Common myeloid progenitor, CD34-positive (primary cell): ENCODE measurements at places on chromosomes 12 and 14.
A peak's percentile ranks its signal among the peaks of the same experiment; 100 is the strongest.

DNA sequence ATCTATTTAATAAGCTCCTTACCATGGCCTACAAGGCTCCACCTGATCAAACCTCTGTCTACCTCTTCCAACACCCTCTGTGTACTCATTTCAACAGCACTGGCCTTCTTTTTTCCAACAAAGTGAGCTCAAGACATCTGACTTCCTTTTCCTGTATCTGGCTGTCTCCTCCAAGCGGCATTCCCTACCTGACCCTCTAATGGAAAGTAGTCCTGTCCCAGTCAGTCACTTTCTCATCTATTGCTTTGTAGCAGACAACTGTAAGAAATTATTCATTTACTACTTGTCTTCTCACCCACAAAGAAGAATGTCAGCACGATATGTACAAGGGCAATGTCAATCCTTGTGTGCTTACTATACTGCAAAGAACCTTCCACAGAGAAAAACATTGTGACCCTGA lies 149.6 kb downstream of the MED13L start:
- no peak for DNase-seq

- no peak for DNase-seq
These were observed 319.4 kb upstream of the ATP2B1 start for GRCh38 chr12:90027889-90028634.

GRCh38 chr12:109467978-109468676 lies 9.0 kb downstream of the KCTD10 start:
- peak; percentile 35 for DNase-seq

DNA sequence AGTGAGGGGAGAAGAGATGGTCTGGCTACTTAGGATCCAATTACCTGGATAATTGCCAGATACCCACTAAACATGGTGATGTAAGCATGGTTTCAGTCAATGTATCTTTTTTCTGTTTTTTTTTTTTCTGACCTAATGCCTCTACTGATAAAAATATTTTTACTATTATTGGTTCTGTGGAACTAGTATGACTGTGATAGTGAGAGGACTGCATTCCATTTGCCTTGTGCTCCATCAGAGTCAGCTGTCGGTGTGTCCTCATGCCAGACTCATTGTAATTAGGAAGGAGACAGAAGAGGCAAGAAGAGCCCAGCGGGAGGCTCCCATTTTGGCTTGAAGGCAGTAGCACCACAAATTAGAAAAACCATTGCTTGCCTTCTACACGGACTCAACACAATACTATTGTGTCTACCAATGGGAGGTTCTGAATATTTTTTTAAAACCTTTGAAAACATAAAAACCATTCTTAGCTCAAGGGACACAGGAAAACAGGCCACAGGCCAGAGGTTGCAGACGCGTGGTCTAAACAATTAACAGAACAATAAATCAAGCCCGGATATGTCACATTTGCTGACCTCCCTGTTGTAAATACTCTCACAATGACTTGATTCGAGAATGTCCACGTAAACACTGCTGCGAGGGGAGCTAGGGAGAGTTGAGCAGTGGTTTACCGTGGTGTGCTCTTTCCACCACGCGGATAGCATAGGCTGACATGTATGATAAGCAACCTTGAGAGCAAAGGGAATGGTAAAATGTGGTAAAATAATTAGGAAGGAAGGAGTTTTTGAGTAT lies 13.5 kb upstream of the DCP1B start:
- DNase-seq, result no peak

DNA sequence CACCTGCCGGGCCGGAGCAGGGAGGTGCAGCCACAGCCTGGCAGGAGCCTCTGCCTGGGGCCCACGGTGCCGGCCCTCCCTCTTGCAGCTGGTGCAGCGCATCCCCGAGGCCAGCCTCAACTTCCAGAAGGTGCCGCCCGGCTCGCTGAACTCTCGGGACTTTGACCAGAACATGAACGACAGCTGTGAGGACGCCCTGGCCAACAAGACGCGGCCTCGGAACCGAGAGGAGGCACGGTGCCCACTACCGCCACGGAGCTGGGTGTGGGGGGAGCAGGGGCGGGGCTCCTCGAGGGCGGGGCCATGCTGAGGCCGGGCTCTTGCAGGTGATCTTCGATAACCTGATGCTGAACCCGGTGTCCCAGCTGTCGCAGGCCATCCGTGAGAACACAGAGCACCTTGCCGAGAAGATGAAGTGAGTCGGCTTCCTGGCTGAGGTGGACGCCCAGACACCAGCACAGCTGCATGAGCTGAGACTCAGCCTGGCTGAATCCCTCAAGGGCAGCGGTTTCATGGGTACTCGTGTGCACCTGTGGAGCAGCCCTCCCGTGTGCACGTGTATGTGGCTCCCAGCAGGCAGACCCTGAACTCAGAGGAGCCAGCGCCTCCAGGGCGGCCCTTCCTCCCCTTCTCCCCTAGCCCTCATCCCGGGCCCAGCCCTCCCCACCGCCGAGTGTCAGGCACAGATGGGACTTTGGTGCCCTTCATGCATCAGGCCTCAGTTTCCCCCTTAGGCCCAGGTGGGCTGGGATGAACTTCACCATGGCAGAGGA lies 28.6 kb downstream of the CEP170B start:
- no peak for DNase-seq

DNA sequence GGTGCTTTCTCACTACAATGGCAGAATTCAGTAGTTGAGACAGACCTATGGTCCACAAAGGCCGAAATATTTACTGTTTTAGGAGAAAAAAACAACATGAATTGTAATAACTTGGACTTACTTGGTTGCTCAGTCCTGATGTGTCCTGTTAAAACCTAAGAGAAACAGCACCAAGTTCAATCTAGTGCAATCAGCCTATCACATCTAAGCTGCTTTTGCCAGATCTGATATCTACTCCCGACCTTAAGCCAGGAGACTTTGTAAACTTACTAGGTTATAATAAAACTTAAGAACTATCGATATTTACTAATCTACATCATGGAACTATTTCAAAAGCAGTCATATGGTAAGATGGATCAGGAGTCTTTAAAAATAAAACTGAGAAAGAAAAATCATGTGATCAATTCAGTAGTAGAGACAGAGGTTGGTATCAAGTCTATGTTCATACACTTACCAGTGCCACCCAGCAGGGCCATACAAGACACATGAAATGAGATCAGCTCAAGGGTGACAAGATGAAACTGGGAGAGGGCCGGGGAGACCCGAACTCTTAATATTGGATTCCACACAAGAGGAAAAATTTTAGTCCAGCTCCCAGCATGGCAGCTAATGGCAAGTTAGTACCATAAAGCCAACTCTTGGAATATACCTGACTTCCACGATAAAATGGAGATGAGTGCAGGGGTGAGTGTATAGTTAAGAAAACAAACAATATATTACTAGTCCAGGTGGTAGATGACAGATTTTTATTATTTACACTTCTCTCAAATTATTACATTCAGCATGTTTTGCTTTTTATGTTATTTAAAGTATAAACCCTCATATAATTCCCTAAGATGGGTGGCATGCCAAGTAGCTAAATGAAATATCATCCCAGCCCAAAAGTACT lies 27.5 kb downstream of the NUDT4 start:
- DNase-seq, result no peak

GRCh38 chr14:59254146-59254910 lies 65.9 kb downstream of the DAAM1 start:
- DNase-seq, result no peak

DNA sequence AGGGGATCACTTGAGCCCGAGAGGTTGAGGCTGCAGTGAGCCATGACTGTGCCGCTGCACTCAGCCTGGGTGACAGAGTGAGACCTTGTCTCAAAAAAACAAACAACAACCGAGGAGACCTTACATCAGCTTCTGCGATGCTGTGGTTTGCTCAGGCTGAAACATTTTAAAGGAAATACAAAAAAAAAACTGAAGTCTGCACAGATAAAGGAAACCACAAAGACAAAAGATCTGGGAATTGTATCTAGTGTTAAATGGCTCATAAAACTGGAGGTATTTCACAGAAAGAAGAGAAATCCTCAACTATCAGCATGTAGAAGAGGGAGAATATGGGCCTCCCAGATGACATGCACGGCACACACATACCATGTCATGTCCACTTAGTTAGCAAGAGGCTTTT lies 60.3 kb upstream of the VPS33A start:
- no peak for DNase-seq

- DNase-seq, result no peak
These were observed 16.0 kb downstream of the MEG3 start for GRCh38 chr14:100841761-100842403.

DNA sequence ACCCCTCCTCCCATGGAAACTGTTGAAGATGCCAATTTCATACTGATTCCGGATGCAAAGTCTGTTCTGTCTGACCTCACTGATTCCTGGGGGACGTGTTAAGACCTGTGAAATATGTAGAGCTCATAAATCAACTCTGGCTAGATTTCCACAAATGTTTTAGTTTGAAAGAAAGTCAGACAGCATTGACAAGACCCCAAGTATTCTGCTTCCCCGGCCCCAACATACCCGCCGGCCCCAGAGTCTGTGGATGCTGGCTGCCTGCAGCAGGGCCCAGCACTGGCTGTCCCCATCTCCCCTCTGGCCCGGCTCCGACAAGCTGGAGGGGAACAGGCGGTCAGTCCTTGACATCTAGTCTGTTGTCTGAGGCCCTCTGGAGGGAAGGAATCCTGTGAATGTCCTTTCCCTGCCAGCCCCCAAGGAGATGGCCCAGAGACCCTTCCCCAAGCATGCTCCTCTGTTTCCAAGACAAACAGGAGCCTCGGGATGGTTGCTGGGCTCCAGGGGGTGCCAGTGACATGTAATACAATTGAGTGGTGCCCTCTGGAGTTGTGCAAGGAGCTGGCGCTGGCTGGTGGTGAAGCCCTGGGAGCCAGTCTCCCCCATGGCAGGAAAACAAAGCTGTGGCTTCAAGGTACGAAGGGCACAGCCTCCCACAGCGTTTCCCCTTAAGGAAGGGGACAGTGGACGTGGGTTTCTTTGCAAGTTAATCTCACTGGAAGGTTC lies 22.3 kb downstream of the FBLN5 start:
- DNase-seq, result no peak

DNA sequence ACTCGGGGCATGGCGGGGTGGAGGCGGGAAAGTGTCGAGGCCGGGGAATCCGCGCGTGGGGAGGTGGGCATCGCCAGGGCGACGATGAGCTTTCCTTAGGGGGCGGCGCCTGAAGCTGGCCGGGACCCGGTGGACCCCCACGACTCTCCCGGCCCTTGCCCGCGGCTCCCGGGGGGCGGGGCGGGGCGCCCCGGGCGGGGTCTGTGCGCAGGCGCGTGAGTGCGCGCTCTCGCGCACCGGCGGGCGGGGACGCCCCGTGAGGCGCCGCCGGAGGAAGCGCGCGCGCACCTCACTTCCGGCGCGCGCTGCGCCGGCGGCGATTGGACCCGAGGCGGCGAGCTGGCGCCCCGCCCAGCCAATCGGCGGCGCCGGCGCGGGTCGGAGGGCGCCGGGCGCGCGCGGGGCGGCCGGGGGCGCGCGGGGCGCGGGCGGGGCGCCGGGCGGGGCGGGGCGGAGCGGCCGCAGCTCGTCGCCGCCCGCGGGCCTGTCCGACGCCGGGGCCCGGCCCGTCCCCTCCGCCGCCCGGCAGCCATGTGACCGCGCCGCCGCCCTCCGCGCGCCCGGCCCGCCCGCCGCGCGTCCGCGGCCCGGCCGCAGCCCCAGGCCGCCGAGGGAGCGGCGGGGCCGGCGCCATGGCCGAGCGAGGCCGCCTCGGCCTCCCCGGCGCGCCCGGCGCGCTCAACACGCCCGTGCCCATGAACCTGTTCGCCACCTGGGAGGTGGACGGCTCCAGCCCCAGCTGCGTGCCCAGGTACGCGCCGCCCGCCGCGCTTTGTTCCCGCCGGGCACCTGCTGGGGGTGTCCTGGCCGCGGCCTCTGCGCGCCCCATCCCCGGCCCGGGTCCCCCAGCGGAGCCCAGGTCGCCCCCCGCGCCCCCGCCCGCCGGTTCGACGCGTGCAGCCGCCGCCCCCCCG lies at the start of gene PACS2:
Gene PACS2, plus strand, starts transcription at position 462 of the 914 bp plus-strand sequence. Its CDS starts 171 bp downstream, at position 633.
- peak; percentile 83 for DNase-seq

GRCh38 chr14:32201193-32201815 lies 541 bp upstream of the RNU6-7 start:
- DNase-seq, result peak; percentile 80

- DNase-seq, result no peak
These were observed 661.8 kb downstream of the DIO2 start for GRCh38 chr14:79549515-79549914.

DNA sequence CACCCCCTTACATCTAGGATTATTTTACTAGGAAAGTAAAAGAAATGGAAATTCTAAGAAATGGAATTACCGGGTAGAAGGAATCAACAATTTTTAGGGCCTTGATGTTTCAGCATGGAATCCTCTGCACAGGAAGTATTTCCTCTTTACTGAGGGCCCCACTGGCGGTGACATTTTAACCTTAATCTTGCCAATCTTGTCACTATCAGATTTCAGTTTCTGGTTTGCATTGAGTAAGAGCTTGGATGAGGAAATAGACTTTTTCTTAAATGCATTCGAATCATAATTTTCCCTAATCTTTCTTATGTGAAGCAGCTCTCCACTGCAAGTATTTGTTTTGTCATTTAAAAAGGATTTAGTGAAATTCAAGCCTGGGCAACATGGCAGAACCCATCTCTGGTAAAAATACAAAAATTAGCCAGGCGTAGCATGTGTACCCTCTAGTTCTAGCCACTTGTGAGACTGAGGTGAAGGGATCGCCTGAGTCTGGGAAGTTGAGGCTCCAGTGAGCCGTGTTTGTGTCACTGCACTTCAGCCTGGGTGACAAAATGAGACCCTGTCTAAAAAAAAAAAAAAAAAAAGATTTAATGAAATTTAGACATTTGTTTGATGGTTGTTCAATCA lies 40.7 kb downstream of the TPCN1 start:
- peak; percentile 41 for DNase-seq

GRCh38 chr12:23699031-23699430 lies 250.4 kb downstream of the SOX5 start:
- DNase-seq, result no peak

GRCh38 chr12:49355913-49356312 lies 9.2 kb downstream of the DNAJC22 start:
- no peak for DNase-seq

GRCh38 chr12:57548488-57548887 lies 1.4 kb upstream of the KIF5A start:
- no peak for DNase-seq

DNA sequence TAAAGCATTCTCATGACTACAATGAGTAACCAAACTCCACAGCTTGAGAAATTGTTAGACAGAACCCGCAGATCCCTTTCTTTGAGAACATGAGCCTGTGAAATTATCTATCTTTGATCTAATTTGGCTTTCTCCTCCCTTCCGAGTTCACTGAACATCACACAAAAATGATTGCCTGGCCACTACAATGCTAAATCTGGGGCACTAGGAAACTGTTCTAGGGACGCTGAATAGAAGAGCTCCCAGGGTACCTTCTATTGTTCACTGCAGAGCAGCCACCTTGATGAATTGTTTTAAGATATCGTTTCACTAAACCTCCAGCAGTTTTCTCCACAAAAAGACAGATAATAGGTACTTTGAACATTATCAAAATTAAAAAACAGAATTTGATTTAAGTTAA lies 47.5 kb downstream of the SINHCAF start:
- DNase-seq, result no peak

DNA sequence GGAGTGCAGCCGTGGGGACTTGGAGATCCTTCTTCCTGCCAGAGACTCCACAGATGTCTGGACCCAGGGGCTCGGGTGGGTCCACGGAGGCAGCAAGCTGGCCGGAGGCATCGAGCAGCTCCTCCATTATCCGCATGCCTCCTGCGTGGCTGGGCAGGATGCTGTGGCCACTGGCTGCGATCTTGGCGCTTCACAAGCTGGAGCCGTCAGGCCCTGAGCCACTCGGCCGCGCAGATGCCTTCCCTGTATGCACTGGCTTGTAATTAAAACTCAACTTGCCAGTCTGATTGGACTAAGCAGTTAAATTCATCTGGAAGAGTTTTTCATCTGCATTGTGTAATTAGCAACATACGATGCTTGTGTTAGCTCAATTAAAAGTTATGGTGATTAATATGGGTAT lies 151.5 kb downstream of the AACS start:
- no peak for DNase-seq

- no peak for DNase-seq
These were observed 27.4 kb upstream of the BATF start for GRCh38 chr14:75494896-75495295.
